ENCODE measurements at places on chromosomes 16 and 17.
A peak's percentile ranks its signal among the peaks of the same experiment; 100 is the strongest.

GRCh38 chr17:75289832-75290337 is 652 bp upstream of the SLC25A19 start:
- peak; percentile 27 for DNase-seq

GRCh38 chr17:71503710-71504465 is 616.9 kb upstream of the SOX9 start:
- no peak for DNase-seq

- DNase-seq = no peak
These were observed 78.0 kb downstream of the RAP1GAP2 start for GRCh38 chr17:2874189-2874686.

GRCh38 chr16:89360760-89361435 is 129.5 kb downstream of the ANKRD11 start:
- no peak for DNase-seq

DNA sequence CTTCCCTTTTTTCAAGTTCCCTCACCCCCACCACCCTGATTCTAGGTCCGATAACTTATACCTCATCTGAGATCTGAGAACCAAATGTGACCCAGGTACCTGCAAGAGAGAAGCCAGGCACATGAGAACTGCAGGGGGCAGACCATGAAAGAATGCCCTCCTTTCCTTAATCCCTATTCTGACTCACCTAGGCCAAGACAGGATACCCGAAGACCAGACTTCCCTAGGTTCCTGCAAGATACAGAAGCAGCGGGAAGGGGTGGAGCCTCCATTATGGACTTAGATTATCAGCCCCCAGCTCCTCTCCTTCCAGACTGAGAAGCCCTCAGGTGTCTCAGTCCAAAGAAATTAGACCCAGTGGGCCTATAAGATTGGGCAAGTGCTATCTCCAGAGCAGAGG is 2.1 kb downstream of the KCNAB3 start:
- DNase-seq = no peak

GRCh38 chr16:52634104-52634503 is 87.2 kb upstream of the TOX3 start:
- DNase-seq = no peak

DNA sequence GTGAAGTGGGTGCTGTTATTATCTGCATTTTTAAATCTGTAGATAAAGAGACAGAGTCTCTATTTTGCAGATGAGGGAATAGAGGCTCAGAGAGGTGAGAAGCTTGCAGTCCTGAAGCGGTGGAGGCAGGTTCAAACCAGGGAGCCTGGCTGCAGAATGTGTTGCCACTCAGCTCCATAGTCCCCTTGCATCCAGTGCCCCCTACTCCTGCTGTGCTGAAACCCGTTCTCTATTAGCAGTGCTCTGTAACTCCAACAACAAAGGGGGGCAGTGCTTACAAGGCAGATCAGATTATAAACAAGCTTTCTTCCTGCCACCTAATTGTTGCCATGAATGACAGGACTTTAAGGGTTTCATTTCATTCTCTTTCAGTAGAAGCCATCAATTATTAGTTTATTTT is 118.1 kb upstream of the CACNG3 start:
- DNase-seq = no peak

DNA sequence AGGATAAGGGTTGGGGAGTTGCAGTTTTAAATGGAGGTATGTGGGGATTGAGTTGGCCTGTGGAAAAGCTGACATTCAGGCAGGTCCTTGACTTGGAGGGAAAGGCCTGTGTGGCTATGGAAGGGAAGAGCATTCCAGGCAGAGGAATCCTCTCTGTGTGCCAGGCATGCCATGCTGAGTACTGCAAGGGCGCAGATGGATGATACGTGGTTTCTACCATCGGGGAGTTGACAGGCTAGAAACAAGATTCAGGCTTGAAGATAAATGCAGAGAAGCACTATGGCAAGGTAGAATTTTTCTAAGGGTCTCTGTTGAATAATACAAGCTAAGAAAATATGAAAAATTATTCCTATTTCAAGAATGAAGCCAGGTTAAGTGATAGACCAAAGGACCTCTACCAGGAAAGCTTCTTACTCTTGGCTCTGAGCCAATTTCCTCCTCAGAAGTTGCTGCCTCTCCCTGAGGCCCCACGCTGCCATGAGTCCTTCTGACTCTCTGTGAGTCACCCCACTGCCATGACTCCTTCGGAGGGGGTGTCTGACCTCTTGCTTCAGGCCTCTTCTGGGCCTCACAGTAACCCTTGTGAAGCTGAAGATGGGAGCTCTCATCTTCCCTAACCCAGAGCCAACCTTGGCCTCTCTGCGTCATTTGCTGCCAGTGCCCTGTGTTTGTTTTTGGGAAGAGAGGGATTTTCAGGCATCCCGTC is 75.8 kb downstream of the WNT3 start:
- no peak for DNase-seq

DNA sequence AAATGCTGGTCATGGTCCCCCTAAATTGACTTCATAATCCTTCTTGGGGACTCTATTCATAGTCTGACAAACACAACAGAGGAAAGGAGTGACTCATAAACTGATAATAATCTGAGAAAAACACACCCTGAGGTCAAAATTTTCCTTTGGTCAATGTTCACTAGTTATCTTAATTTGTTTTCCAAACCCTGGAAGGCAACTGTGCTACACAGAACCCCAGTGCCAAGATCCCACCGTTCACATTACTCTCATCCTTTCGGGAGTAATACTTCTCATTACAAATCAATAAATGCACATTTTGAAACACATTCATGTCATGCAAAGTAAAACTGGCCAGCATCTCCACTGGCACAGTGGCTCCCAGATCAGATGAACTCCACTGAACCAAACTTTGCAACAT is 23.2 kb downstream of the COIL start:
- DNase-seq = no peak

- DNase-seq = no peak
These were observed 11.7 kb downstream of the RNF213 start for GRCh38 chr17:80272366-80272765.

DNA sequence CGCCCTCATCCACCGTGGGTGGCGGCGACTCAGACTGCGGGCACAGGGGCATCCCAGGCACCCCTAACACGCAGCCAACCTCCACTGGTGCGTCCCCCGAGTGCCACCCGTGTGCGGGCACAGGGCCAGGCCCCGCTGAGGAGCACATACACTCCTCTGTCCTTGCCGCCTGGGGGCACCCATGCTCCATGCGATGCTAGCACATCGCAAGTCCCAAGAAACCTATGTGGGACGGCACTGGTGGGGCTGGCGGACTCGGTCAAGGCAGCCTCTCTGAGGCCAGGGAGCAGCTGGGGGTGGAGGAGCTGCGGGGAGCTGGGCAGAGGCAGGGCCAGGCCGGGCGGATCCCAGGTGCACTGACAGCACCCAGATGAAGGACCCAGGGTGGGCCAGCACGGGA is 4.0 kb downstream of the ZNF598 start:
- DNase-seq = no peak

- no peak for DNase-seq
These were observed 34.4 kb downstream of the NFAT5 start for GRCh38 chr16:69600202-69600601.

DNA sequence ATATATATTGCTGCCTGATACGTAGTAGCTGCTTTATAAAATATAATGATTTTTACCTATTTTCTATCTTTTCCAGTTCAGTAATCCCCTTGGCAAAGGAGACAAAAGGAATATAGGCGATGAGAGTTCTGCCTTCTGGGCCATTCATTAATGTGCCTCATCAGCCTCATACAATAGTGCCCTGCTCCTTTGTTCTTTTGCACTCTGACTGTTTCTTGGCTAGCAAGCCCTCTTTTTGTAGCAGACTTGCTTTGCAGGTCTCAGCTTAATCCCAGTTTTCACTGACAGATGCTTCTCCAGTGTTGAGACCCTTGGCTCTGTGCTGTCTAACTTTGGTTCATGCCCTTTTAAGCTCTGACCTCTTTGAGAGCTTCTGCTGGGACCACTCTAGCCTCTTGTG is 10.4 kb downstream of the HSD17B2 start:
- no peak for DNase-seq

DNA sequence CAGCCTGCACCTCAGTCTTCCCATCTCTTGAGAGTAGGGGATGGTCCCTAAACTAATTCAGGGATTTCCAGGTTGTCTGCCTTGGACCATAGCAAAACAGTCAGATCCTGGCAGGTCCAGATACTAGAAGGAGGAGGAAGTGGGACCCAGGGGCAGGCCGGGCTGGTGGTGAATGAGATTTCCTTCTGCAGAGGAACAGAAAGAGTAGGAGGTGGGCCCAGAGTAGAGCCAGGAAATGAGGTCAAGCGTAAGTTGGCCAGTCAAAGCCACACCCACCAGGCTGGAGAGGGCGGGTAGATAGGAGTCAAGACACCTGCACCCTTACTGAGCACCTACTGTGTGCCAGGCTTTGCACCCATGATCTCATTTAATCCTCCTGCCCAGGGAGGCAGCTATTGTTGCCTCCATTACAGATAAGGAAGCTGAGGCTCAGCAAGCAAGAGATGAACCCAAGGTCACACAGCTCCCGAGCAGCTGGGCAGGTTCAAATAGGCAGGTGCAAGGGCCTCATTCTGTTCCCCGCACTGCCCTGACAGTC is 2.6 kb downstream of the CDH5 start:
- no peak for DNase-seq

- no peak for DNase-seq
These were observed 80.3 kb downstream of the TNRC6C start for GRCh38 chr17:78038748-78039288.

GRCh38 chr17:13498184-13498583 is 103.5 kb downstream of the HS3ST3A1 start:
- no peak for DNase-seq

DNA sequence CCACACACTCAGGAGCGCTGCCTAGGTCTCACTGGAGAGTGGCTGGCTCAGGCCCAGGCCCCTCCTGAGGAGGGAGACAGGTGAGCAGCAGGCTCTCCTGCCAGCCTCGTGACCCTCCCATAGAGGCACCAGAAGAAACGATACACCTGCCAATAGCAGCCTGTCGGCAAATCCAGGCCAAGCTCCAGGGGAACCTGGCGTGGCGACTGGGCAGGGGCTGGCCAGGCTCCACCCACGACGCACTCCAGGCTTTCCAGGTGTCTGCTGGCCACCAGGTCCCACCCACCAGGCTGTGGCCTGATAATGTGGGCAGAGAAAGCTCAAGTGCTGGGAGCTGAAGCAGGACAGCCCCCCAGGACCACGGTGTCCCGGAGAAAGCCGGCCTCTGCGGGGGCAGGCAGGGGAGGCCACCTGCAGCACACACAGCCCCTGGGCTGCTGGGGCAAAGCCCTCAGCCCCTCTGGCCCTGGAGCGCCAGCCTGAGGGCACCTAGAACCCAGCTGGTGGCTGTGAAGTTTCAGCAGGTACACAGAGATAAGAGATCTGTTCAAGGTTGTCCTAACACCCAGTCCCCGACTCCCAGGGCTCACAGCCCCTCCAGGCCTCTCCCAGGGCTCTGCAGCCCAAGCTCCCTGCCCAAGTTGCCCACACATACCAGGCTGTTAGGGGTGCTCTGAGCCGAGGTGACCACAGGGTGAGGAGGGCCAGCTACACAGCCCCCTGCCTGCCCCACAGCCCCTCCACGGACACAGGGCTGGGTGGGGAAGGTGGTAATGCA is 2.4 kb downstream of the PGAP6 start:
- no peak for DNase-seq
